Activated naive CD4-positive, alpha-beta T cell treated with anti-CD3 and anti-CD28 coated beads, Interleukin-2, amount 50 U/mL, for 16 hours (primary cell): ENCODE measurements at places on chromosomes 4 and X.

DNA sequence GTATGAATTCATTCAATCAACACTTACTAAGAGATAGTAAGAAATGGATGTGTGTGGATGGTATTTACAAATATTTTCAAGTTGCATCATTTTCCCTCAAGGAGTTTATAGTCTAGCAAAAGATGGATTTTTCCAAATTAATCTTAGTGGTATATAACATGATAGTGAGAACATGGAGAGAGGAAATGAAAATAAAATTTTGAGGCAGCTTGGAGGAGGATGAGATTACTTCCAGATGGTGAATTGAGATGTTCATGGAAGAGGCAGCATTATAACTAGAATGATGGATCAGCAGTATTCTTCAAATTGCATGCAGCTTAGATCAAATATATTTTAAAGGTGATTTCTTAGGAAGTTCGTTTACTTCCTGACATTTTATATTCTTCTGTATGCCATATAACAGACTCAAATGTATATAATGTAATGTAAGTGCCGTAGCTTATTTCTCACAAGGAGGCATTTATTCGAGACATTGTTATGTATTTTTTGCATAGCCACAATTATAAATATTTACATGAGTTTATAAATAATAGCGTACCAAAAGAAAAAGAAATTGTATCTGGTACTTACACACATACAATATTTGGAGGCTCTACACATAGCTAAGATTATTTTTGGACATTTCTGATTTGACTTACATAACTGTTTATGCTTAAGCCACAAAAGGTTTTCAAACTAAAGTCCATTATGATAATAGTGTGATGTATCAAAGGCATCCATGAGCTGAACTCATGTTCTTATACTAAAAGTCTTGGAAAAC is 439.4 kb downstream of the SPRY1 start:
- no peak for DNase-seq

GRCh38 chrX:143757887-143758286 is 37.3 kb upstream of the SPANXN2 start:
- no peak for DNase-seq

DNA sequence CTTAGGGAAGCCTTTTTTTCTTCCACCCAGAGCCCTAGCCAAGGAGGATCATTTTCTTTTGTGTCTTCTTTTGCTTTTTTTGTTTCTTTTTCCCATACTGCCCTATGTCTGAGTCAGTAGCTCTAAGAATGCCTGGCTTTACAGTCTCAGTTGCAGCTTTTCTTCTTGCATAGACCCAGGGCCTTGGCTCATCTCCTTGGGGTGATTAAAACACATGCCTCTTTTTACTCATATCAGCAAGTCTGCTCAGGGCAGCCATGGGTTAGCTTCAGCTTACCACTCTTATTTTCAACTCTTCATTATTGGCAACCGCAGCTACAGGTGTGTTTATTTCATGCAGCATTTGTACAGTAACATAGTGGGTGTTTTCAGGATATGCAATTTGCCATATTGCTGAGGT is 196.5 kb downstream of the STK32B start:
- no peak for DNase-seq

DNA sequence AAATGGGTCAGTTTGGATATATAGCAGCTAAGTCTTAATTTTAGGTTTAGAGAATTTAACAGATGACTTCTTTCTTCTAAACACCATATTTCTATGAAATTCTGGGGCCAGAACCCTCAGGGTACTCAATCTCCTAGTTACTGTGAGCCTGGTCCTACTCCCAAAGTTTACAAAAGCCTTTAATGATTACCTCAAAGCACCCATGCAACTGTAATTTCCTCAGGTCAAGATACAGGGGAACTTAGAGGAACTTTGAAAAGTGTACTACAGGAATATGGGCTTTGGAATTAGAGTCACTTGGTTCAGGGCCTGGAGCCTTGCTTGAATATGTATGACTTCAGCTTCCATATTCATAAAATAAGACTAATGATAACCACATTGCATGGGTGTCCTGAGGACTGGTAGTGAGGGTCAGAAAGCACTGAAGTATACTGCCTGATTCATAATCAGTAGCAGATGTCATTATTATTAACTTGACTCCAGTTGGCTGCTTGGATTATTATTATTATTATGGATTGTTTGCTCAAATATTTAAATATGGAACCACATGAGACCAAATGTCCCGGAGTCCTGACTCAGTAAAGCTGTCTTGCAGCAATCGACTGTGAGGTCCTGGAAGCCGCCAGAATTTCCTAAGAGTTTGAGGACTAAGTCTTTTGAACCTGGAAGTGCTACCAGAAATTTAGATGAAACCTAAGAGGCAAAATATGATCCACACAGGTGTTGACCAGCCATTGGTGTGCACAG is 2.0 kb upstream of the ADH7 start:
- no peak for DNase-seq

DNA sequence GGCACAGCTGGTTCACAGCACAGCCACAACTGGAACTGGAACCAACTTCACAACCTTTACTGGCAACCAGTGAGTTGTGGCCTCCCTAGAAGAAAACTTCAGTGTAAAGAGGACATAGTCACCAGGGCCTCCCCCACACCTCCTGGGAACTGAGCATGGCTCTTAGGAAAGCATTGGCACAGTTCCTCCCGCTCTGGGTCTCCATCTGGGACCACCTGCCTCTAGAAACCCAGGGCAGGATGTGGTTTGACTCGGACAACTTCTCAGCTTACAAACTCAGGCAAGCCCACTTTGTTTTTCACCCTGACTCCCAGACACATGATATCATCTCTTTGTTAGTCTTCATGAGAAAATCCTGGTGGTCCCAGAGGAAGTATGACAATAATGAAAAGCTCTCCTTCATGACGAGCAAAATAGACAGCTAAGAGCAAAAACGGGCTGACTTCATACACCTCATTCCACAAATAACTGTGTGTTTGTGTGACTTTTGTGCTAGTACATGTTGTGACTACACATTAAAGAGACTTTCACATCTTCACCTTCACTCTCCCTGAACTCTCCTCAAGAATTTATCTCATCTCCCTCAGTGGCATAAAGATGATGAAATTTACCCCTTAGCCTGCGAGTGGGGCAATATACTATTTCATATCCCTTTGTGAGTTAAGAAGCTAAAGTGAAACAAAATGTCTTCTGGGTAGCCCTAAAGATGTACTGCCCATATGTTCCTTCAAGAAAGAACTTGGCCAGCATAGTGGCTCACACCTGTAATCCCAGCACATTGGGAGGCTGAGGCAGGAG is 75.4 kb downstream of the SH3KBP1 start:
- DNase-seq, result no peak

- DNase-seq, result no peak
These were observed 19.6 kb upstream of the NSUN7 start for GRCh38 chr4:40730091-40730679.
